ENCODE measurements at places on chromosomes 12 and 14.

DNA sequence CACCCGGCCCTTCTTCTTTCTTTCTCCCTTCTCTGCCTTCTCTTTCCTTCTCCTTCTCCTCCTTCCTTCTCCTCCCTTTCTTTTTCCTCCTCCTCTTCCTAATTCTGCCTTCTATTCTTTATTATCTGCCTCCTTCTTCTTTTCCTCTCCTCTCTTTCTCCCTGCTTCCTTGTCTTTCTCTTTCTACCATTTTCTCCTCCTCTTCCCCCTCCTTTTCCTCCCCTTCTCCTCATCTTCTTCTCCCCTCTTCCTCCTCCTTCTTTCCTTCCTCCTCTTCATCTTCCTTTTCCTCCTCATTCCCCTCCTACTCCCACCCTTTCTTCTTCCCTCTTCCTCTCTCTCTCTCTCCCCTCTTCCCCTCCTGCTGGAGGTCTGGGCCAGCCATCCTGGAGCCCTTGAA lies 294.9 kb upstream of the CRY1 start:
- no peak for DNase-seq

DNA sequence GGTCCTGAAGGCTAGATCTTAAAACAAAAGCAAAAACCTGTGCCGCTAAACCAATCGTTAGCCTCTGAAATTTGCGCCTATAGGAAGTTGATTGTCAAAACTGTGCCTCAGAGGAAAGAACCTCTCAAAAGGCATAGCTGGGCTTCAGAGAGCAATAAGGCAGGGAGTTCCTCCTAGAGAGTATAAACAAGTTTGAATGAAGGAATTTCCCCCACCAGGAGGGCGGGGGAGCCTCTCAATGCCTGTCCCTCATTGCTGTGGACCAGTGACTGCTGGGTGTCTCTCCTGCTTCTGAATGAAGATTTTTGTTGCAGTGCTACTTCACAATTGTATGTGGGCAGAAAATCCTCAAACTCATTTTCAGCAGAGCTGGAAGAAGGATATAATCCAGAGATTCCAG lies 88.6 kb downstream of the KCNK10 start:
- no peak for DNase-seq

DNA sequence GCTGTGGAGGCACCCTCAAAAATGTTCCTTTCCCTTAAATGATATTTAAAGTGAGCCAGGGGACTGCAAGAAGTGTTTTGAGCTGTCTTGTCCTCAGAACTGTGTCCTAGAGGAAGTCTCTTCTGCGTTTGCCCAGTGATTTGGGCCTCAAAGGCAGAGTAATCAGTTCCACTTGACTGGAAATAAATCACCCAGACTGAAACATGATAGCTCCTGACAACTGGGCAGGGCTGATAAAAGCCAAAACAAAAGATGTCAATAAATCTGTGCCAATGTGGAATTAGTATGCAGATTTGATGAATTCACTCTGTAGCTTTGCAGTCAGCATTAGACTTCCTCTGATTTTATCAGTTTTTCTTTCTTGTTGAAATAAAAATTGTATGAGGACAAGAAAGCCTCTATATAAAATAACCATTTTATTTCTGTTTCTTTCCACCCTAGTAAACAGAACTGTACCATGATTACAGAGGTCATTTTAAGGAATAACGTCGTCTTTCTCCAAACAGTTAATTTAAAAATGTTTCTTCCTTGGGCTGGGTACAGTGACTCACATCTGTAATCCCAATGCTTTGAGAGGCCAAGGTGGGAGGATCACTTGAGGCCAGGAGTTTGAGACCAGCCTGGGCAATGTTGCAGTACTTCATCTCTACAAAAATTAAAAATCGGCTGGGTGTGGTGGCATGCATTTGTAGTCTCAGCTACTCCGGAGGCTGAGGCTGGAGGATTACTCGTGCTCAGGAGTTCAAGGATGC lies 180.8 kb downstream of the ERC1 start:
- DNase-seq: no peak

- peak; percentile 72 for DNase-seq
Observed at GRCh38 chr14:23571701-23572523, 4.3 kb upstream of the AP1G2 start.

DNA sequence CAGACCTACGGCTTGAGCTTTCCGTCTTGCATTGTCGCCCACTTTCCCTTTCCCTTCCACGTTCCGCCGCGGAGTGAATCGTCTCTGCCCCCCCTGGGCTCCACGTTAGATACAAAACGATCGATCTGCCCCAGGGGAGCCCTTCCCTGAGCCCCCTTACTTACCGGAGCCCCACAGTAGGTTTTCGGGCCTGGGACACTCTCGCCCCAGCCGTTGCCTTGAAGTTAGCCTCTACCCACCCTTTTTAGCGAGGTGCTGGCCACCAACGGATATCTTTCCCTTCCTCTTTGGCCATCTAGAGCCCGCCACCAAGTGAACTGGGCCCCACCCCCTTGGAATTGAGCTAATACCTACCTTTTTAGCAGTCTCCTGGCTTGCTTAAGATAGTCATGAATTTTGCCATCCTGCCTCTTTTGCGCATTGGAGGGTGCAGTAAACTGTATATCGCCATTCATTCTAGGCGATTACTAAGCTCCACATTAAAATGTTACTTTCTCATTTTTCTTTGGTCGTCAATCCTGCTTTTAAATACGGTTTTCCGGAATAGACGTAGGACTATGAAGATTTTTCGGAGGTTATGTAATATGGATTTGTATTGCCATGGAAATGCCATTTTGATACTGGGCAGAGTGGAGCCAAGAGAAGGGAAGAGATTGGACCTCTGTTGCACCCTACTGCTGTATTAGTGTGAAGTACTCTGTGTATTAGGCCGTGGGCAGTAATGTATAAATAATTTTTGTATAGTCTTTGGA lies 764 bp downstream of the RBM25 start:
- DNase-seq: no peak

DNA sequence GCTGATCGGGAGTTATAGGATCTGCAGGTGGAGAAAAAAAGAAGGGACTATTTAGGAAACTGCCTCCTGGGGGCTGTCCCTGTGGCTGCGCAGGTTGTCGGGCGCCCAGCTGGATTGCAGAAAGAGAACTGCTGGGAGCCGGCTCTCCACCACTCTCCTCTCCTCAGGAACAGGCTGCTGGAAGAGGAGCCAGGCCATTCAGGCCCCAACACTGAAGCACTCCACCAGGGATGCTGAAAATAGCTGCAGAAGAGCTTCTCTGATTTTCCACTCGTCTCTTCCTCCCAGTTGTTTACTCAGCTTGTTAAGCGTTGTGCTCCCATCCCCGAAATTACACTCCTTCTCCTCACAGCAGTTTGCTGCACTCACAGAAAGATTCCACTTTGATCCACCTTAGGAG lies 347.3 kb downstream of the GLT1D1 start:
- no peak for DNase-seq

GRCh38 chr14:76566439-76566838 lies 190.5 kb downstream of the ESRRB start:
- DNase-seq: no peak

Measured in posterior vena cava (tissue), 2 donors.